ENCODE measurements at places on chromosomes 2 and 18. TPM values are rescaled to one million over a fixed set of nuclear protein-coding genes. Genes with fewer than 3 reads are reported as not detected.

Gene SLC30A3
- 3.3 TPM for total RNA-seq

Gene TFCP2L1
- total RNA-seq = 24.2 TPM

Gene EMILIN1
- total RNA-seq = 0.43 TPM

Gene COLEC12
- total RNA-seq = 0.03 TPM

Gene KLHL41
- 0.15 TPM for total RNA-seq

Gene MYCN
- total RNA-seq = not detected

Gene SLC66A3
- total RNA-seq = 27.8 TPM

Gene CCT7
- total RNA-seq = 634 TPM

Gene FABP1
- not detected for total RNA-seq

Gene SLC19A3
- total RNA-seq = 2.1 TPM

Gene CHRNA1
- not detected for total RNA-seq

Gene AGXT
- not detected for total RNA-seq

Gene NAT8
- not detected for total RNA-seq

Gene AQP12A
- total RNA-seq = not detected

Gene FZD7
- total RNA-seq = 5.5 TPM

Gene CCDC148
- 0.35 TPM for total RNA-seq

Gene APCDD1
- 0.07 TPM for total RNA-seq

Gene FEV
- total RNA-seq = not detected

Gene ADAM23
- total RNA-seq = 9.9 TPM

Gene CAPN14
- not detected for total RNA-seq

Gene ETAA1
- 10.4 TPM for total RNA-seq

Gene RNF25
- 55.0 TPM for total RNA-seq

Gene NCKAP5
- total RNA-seq = 0.61 TPM

Gene KANSL1L
- total RNA-seq = 0.67 TPM

Gene LINC00305
- total RNA-seq = not detected

Gene TCF23
- not detected for total RNA-seq

Gene LGALSL
- total RNA-seq = 12.0 TPM

Gene RMC1
- total RNA-seq = 16.9 TPM

Gene IL1RL1
- 1.3 TPM for total RNA-seq

Gene RAD51AP2
- total RNA-seq = not detected

Gene ZNF521
- total RNA-seq = not detected

Gene COL3A1
- total RNA-seq = 0.21 TPM

Gene RTP5
- not detected for total RNA-seq

Gene REL
- 3.5 TPM for total RNA-seq

Gene CD207
- total RNA-seq = 0.07 TPM

Gene ARHGAP15
- 0.14 TPM for total RNA-seq

Gene ALLC
- total RNA-seq = 0.11 TPM

Gene SCN3A
- total RNA-seq = not detected

Gene CCT4
- total RNA-seq = 310 TPM

Gene TDRD15
- not detected for total RNA-seq

Gene HRH4
- not detected for total RNA-seq

Gene STARD6
- not detected for total RNA-seq
